Heart left ventricle (tissue), 16 donors: ENCODE measurements at places on chromosomes 2 and 18.

DNA sequence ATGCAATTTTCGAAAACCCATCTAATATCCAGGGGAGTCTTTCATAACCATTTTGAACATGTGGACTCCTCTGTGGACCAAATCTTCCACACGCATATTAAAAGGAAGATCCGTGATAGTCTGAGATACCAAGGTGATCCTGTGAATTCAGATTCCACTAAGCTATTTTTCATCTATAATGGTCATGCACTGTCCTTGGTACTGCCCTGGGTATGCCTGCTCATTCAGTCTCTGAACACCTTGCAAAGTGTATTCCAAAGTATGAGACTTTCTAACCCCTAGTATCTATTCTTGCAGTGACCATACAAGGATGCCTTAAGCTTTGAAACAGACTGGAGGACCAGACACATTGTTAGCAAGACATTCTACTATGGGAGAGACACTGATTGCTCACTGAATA, 217.6 kb upstream of the CCDC150 start:
- DNase-seq: no peak

DNA sequence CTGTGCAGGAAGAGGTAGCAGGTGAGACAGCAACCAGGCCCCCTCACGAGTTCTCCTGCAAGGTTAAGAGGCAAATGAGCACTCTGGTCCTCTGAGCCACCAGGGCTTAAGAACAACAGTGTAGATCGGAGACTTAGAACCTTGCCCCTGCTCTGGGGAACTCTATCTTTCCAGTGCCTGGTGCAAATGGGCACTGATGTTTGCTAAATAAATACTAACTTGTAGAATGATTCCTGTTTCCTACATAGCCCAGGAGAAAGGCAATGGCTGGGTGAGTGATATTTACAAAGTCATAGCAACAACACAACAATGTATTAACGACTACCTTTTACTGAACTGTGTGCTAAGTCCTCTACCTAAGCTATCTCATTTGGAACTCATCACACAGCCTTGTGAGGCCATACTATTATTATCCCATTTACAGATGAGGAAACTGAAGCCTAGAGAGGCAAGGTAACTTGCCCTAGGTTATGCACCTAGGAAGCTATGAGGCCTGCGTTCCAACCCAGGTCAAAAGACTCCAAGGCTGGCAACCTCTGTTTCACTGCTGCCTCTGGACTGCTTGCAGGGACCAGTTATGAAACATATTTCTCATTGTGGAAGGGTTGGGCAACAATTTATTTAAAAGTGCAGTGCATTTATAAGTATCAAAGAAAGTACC, 4.3 kb downstream of the ATP8B1 start:
- DNase-seq: no peak

- no peak for DNase-seq
These were observed 70.8 kb upstream of the SLC1A4 start for GRCh38 chr2:64918220-64918886.

DNA sequence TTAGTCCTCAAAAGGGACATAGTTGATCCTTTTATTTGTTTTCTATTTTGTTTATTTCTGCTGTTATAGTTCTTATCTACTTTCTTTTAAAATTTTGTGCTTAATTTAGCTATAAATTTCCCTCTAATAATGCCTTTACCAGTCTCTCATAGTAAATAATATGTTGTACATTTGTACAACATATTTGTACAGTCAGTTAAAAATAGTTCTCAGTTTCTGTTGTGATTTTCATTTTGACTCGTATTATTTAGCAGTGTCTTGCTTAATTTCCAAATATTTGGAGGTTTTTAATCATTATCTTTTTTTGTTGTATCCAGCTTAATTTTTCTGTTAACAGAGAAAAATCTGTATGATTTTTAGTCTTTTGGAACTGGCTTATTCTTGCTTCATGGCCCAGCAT, 443.6 kb upstream of the TRIB2 start:
- DNase-seq: no peak

DNA sequence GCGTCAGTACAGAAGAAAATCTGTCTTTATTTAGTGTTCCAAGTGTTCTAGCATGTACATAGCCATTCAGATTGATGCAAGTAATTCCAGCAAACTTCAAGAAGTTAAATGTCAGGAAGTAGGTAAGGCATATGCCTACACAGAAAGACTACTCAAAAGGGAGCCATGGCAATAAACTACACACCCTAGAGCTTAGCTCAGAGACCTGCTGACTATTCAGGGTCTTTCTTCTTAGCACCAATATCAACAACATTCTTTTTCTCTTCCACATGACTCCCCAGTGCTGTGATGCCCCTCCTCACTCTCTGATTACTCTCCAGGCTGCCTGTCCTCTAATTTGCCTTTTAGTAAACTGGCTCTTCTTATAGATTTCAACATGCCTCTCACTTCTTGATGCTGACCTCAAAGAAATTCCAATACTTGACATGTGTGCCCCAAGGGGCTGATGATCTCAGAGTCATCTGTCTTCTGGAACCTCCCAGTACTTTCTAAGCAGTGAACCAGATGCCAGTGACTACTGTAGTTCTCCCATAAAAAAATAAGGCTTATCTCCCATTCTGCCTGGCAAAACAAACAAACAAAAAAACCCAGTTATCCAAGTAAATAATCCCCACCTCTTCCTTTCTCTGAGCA, 909.2 kb upstream of the FANCL start:
- no peak for DNase-seq

GRCh38 chr2:219001577-219002394, 8.6 kb upstream of the CRYBA2 start:
- DNase-seq: no peak

DNA sequence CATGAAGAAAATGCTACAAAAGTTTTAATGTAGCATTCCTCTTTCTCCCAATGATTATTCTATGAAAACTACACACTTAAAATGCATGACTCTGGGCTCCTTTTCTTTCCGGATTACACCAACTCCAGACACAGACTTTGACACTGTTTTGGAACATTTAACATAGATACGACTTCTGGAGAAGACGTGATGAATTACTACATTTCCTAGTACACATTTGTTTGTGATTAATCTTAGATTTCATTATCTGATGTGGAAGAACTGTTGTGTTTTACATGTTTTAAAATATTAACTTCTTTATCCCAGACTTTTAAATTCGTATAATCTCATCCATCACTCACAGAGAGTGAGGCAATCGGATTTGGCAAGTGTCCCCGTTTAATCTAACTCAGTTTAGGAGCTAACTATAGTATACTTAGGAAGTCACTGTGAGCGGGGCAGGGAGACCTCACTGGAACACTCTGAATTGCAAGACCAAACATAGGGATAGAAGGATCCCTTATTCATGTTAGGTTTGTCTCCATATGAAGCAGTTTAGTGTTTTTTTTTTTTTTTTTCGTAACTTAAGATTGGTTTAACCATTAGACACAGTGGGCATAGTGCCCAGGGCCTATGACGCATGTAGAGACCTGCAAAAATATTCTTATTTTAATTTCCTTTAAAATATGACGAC, 66.7 kb downstream of the PDE1A start:
- DNase-seq: no peak
